ENCODE measurements at places on chromosomes 2 and 18.
A peak's percentile ranks its signal among the peaks of the same experiment; 100 is the strongest.

DNA sequence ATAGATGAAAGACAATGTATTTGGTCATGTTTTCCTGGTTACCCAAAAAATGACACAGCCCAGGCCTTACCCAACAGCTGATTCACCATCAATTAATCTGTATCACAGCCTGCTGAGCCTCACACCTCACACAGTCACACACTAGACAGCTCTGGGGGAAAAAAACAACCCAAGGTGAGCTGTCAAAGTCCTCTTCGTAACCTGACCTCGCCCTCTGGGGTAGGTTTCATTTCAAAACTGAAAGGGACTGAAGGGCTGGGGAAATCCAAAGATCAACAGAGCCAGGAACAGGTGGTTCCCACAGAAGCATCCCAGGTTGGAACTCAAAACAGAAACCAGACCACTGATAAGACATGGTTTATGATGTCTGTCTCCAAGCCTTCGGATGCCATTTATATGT is 18.2 kb upstream of the PCBP1 start:
- peak; percentile 89 for DNase-seq

DNA sequence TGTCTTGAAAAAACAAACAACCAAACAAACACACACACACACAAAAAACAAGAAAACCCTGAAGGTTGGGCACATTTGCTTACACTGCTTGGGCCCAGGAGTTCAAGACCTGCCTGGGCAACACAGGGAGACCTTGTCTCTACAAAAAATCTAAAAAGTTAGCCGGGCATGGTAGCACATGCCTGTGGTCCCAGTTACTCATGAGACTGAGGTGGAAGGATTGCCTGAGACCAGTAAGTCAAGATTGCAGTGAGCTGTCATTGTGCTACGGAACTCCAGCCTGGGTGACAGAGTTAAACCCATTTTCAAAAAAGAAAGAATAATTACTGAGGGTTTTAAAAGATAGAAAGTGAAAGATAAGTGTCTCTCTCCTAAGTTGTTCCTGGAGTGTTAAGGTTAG is 103.4 kb downstream of the MBD5 start:
- DNase-seq: no peak

DNA sequence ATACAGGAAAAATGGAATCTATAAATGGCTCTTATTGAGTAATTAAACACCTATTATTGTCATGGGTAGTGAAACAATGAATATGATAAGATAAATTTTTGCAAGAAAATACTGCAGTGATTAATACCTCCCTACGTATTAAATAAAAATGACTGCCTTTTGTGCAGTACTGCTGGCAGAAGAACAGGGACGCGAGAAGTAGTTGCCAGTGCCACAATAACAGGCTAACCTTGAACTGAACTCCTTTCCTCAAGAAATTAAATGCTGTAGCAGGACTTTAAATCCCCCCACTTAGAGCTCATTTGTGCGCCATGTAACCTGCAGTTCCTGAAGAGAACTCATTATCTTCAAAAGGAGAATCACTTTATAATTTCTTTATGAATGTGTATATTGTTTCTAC is 24.6 kb downstream of the FIGN start:
- no peak for DNase-seq

DNA sequence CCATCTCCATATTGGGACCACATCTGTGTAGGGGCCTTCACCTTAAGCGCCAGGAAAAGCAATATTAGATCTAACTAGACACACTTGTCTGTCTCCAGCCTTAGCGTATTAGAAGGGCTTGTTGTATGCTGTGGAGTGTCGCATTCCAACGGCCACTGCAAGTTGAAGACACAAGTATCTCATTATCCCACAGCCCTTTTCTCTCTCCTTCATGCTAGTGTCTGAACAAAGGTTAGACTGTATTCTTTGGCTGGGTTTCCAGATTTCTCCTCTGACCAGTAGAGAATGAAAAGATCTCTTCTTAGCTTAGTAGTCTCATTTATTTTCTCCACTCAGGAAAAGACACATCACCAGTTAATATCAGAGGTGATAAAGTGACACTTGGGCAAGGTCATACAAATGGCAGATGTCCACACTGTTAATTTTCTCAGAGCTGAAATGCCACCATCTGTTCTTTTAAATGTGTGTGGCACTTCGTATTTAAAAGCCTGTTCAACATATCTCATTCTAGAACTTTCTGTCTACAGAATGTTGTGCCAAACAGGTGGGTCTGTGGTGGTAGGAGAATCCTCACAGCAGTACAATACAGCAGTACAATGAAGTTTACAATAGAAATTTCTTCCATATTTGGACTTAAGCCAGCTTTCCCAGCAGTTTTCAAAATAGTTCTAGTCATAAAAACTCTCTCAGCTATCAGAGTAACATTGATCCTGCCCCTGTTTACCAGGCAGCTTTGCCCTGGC is 94.0 kb upstream of the ITGA6 start:
- DNase-seq: no peak

All from naive thymus-derived CD4-positive, alpha-beta T cell (primary cell).